C1 segment of cervical spinal cord (tissue), 14 donors: ENCODE measurements at places on chromosomes 13 and 19.

DNA sequence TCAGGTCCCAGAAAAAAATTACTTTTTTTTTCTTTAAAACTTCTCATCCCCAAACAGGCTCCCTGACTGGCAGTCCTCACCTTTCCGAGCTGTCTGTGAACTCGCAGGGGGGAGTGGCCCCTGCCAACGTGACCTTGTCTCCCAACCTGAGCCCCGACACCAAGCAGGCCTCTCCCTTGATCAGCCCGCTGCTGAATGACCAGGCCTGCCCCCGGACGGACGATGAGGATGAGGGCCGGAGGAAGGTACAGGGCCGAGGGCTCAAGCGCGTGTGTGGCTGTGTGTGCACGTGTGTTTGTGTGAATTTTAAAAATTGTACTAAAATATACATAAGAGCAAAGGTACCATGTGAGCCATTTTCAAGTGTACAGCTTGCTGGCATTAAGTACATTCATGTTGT, 167.6 kb downstream of the STK24 start:
- DNase-seq, result no peak

- no peak for DNase-seq
Observed at GRCh38 chr19:2533072-2533425, 57.1 kb downstream of the GADD45B start.

DNA sequence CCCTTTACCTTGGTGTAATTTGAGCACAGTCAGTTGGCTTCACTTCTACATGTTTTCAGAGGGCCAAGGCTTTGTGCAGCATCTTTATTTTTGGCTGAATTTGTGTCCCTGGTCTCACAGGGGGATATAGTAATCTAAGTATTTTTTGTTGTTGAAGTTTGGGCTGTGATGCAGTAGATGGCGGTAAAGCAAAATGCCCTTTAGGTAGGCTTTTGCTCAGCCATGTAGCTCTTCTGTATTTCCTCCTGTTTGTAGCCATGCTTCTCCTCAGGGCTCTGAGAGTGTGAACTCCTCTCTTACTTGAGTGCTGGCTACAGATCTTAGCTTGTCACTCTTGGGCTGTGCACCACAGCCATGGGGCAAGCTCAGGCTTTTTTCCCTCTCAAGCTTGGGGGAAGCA, 328.6 kb downstream of the SLITRK5 start:
- no peak for DNase-seq

GRCh38 chr19:49491030-49491803, 3.8 kb downstream of the RPL13A start:
- no peak for DNase-seq

- DNase-seq, result no peak
Observed at GRCh38 chr13:106372199-106373155, 163.0 kb downstream of the EFNB2 start.

GRCh38 chr19:36605101-36605876, at the start of gene ZNF382:
TSS of gene ZNF382 (plus strand) at chr19:36605313. CDS start at chr19:36609915, 4,602 bp downstream.
- DNase-seq, result no peak

GRCh38 chr13:29170436-29171082, 350.4 kb downstream of the MTUS2 start:
- DNase-seq, result no peak

- DNase-seq, result no peak
Observed at GRCh38 chr13:46595136-46595884, 42.3 kb downstream of the LRCH1 start.

DNA sequence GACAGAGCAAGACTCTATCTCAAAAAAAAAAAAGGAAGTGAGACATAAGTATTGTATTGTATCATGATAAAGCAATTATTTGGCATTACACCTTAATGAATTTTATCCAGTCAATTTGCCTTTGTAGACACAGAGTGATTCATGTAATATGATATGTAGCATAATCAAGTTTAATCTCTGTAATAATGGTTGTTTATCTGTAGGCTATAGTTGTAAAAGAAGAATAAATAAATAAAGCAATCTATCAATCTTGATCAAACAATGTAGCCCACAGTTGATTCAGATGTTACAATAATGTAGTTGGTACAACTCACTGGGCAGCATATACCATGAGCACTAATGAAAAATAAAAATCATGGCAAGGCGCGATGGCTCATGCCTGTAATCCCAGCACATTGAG, 28.5 kb upstream of the CEACAM20 start:
- DNase-seq, result no peak

DNA sequence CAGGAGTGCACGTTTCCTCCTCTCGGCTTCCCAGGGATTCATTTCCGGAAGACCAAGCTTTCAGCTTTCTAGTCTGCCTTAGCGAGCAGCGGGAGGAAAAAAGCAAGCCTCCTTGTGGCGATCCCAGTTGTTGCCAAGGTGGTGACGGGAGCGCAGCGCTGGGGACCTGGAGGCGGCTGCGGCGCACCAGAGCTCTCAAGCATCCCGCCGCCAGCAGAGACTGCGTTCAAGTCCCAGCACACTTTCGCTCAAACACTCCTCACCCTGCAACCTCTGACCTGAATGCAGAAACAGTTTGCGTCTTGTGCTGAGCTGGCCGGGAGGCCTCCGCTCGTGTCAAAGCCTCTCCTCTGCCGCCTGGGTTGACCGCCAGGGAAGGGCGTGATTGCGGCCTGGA, 4.9 kb downstream of the GSX1 start:
- no peak for DNase-seq

- DNase-seq, result no peak
Observed at GRCh38 chr13:109790086-109790485, 3.7 kb upstream of the IRS2 start.

DNA sequence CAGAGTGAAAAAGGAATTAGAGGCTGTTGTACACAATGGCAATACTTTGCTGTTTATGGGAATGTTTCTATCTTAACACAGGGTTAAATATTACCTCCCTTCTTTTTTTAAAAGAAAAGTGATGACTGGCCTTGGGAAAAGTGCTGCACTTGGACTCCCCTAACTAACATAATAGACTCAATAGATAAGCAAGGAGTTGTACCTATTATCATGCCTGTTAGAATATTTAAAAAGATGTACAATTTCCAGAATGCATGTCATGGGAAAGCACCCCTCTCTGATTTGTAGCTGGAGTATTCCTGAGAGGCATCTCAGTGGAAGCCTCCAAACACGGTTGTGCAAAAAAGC, 79.3 kb upstream of the GPC6 start:
- no peak for DNase-seq

DNA sequence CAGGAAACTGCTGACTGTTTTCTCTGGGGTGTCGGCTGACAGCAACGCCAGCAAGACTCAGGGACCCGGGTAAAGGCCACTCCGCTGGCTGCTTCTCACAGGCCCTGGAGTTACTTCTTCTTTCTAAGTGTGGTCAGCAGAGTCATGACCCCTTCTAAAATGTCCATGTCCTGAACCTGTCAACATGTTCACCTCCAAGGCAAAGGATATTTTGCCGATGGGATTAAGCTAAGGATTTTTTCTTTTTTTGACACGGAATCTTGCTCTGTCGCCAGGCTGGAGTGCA, 7.9 kb downstream of the PEX11G start:
- no peak for DNase-seq

DNA sequence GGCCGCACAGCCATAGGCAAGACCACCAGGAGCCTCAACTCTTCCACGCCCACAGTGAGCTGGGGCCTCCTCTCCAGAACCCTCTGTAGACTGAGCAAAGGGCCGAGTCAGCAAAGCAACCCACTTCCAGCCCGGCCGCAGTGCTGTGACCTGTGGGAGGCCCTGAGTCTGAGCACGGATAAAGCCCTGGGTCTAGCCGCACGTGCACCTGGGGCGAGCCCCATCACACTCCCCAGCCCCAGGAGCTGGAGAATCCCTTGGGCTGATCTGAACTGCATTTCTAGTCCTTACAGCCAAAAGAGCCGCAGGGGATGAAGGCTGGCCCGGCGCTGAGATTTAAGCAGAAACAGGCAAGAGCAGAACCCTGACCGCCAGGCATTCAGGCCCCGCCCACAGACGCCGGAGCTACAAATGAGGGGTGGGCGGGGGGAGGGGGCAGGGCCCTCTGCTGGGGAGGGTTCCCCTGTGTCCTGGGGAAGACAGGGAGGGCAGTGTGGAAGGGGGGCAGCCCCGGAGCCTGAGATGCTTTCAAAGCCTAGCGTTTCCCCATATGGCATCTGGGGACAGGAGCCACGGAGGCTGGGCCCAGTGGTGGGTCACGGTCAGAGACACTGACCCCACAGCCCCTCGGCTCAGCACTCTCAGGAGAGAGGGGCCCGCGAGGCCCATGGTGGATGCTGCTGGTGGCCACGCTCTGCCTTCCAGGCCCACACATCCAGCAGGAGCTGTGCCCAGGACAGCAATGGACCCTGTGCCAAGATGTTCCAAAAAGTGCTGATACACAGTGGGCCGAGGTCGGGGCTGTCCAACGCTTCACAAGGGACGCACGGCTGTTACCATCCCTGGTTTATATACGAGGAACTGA, 4.9 kb downstream of the TMEM259 start:
- DNase-seq, result no peak

DNA sequence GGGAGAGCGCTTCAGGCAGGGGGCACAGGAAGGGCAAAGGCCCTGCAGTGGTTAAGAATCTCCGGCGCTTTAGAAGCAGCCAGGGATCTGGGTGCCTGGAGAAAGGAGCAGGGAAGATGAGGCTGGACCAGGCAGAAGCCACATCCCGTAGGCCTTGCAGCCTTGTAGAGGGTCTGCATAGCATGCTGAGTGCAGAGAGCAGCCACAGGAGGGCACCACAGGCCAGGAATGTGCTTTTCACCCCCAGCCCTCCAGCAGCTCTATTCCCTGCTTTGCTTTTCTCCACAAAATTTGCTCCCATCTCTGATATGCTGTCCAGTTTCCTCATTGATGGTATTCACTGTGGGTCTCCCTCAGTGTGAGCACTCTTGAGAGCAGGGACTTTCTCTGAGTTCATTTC, 5.7 kb downstream of the WDR62 start:
- peak; percentile 39 for DNase-seq

DNA sequence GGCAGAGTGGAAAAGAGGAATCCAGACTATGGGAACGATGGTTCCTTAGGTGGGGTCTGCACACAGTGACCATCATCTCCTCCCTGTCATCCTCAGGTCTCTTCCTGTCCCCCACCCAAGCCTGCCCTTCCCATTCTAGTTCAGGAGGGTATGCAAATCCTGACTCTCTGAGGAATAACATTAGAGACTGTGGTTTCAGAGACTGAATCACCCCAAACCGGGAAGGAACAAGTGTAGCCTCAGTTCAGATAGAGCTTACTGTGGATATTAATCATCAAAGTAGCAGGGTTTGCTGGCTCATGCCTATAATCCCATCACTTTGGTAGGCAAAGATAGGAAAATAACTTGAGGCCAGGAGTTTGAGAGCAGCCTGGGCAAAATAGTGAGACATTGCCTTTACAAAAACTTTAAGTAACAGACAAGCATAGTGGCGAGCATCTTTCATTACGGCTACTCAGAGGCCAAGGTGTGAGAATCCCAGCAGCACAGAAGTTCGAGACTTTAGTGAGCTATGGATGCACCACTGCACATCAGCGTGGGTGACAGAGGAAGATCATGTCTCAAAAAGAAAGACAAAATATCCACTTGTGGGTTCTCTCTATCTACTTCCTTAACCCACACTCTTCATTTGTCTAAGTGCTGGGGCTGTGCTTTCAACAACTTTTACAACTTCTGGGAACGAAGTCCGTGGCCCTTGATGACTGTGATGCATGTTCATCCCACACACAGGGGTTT, 19.3 kb upstream of the LGALS13 start:
- no peak for DNase-seq

DNA sequence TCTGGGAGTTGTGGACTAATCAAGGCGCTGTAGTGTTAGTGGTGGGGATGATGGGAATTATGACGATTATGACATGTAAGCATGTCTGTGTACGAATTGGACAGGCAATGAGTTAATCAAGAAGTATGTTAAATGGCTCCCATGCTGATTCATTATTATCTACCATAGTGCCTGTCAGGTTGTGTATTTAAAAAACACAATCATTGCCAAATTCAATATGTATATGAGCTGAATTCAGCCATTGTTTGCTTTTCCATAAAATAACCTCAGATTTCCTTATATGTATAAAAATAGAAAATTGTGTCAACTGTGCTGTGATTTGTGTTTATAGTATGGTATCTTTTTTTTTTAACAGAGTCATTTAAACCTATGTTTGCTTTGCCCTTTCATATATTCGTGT, 37.1 kb downstream of the PCCA start:
- no peak for DNase-seq

GRCh38 chr13:102914339-102914930, 68.6 kb downstream of the ERCC5 start:
- no peak for DNase-seq

- DNase-seq, result no peak
Observed at GRCh38 chr13:78772933-78773332, 114.0 kb upstream of the OBI1 start.

DNA sequence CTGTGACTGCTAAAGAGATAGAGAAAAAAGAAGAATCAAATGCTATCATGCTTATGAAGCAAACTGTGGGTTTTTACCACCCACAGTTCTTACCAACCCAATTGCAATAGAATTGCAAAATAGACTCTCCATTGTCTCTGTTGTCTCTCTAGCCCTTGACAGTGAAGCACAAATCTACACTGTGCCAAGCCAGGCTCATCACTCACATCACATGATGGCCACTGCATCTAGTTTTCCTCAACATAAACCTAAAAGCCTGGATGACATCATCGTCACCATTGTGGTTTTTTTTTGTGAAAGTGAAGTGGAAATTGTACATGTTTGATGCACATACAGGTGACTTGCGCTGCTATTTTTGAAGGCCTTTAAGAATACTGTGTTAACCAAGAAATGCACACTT, 56.1 kb downstream of the KL start:
- no peak for DNase-seq

DNA sequence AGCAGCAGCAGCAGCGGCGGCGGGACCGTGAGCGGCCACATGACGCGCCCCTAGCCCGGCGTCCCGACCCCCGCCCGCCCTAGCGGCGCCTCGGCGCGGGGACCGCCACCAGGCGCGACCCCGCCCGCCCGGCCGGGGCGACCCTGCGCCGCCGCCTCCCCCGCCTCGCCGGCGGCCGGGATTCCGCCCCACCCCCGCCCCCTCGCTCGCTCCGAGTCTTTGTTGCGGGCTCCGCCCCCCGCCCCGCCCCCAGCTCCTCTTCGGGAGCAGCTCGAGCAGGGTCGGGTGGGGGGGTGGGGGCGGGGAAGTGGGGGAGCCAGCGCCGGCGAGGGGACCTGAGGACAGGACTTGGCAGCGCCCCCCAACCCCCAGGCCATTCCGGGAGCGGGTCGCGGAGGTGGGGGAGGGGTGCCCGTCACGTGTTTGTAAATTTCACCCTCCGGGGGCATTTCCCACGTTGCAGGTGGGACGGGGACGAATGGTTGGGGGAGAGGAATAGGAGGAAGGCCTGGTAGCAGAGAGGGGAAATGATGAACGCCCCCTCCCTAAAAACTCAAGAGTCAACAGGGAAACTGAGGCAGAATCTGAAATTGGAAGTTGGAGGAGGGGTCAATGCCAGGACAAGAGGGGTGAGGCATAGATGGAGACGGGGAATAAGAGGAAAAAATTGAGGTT, at the start of gene OLFM2:
Gene OLFM2, minus strand, starts transcription at position 190 of the 675 bp plus-strand sequence. Its CDS starts 149 bp downstream, at position 41.
- DNase-seq, result no peak

GRCh38 chr13:110341445-110342244, 34.6 kb downstream of the COL4A2 start:
- DNase-seq, result no peak

- no peak for DNase-seq
Observed at GRCh38 chr19:53787266-53787665, 36.8 kb downstream of the NLRP12 start.
